ENCODE measurements at places on chromosomes 12 and 14.

- DNase-seq: no peak
Observed at GRCh38 chr12:25115677-25116076, 79.3 kb downstream of the DNAI7 start.

DNA sequence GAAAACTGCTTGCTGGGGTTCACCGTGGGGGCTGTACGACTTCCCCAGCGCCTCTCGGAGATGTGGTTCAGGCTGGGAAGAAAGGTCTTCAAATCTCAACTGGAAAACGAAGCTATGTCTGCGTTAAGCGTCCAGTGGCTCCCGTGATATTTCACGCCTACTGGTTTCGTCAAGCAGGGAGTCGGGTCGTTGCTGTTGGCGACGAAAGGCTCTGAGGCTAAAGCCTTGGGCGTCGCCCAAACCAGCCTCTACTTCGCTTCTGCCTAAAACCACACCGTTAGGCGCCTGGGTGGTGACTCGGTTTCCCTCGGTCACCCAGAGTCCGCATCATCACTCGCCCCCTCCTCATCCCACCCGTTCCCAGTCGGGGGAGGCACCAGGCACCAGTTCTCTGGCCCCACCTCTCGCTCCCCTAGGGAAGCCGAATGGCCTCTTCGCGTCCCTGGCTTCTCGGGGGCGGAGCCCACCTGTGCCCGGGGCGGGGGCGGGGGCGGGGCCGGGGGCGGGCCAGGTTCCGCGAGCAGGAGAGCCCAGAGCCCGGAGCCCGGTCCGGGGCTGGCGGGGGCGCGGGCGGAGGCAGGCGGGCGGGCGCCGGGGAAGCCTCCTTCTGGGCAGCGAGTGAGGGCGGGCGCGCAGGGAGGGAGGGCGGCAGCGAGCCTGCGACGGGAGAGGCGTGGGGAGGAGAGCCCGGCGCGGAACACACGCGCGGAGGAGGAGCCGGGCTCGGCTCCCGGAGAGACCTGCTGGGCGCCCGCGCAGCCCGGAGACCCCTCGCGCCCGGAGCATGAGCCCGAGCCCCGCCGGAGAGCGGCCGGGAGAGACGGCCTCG, at the start of gene B4GALNT3:
B4GALNT3 (plus strand) TSS at position 510 of the 829 bp plus-strand sequence. CDS start 438 bp downstream, outside the sequence.
- DNase-seq: peak; percentile 48

DNA sequence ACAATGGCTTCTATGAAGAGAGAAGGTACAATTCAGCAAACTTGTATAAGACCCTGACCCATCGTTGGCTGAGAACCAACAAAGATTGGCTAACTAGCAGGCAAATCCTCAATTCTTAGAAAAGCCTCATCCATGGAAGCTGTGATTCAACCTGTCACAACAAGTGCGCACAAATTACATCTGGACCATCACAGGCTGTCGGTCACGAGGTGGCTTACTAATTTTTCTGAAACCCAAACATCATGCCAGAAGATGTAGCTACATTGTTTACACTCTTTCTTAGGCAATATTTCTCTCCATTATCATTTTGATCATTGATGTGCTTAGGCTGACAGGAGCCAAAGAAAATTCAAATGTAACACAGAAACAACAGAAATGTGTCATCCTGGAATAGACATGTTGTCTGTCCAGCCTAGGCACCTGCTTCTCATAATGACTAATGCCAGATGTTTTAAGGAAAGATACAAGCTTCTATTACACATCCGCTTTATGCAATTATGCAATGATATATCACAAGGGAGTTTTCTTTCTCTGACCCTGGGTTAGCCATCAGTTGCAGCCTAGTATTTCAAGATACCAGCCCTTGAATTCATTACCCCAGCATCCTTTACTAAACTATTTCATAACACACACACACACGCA, 92.9 kb upstream of the DIO2 start:
- DNase-seq: no peak

GRCh38 chr12:46921048-46921763, 95.4 kb upstream of the SLC38A4 start:
- no peak for DNase-seq

DNA sequence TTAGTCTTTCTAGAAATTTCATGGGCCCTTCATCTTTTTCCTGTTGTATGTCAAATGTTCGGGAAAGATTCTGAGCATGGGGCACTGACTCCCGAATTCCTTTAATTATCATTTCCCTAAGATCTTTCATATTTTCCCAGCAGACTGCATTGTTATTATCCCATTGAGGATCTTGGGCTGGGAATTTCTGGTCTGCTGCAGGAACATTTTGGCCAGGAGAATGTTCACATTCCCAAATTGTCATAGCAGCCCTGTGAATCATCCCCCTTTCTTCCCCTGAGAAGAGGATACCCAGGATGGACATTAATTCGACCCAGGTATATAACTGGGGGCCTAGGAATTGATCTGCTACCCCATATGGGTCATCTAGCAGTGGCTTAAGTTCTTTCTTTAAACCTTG, 112.5 kb downstream of the RIN3 start:
- DNase-seq: no peak

DNA sequence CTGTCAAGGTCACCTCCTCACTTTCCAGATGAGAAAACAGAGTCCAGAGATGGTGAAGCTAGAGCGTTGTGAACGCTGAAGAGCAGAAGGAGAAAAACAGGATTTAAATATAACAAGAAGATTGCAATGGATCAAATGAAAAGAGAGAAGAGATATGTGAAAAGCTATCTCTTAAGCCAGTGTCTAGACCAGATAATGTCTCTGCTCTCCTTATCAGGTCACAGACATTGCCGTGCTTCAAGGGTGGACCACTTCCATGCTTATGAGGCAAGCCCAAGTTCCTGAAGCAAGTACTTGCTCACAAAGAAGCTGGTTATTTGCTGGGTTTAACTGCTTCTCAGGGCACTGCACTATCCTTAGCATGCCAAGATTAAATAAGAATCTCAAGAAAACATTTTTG, 31.6 kb upstream of the FRS2 start:
- no peak for DNase-seq

- DNase-seq: peak; percentile 26
Observed at GRCh38 chr12:106282457-106283097, 20.0 kb upstream of the TCP11L2 start.

- no peak for DNase-seq
Observed at GRCh38 chr12:43749016-43749415, 9.6 kb downstream of the PUS7L start.

DNA sequence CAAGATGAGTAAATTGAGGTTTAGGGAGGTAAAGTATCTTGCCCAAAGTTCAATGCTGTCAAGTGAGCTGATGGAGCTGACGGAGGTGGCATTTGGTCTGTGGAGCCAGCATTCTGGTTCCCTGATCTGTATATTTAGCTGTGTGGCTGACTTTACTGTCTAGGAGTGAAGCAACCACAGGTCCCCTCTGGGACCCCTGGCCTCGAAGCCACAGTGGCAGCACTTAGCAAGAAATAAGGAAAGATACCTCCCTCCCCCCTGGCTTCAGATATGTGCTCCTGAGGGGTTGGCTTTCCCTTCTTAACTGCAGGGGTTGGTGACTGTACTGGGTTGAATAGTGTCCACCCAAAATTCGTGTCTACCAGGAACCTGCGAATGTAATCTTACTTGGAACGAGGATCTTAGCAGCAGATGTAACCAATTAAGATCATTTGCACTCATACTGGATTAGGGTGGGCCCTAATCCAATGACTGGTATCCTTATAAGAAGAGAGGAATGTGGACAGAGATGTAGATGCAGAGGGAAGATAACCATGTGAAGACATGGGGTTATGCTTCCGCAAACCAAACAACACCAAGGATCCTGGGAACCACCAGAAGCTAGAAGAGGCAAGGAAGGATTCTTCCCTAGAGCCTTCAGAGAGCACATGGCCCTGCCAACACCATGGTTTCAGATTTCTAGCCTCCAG, 2.0 kb upstream of the ACVR1B start:
- DNase-seq: no peak

DNA sequence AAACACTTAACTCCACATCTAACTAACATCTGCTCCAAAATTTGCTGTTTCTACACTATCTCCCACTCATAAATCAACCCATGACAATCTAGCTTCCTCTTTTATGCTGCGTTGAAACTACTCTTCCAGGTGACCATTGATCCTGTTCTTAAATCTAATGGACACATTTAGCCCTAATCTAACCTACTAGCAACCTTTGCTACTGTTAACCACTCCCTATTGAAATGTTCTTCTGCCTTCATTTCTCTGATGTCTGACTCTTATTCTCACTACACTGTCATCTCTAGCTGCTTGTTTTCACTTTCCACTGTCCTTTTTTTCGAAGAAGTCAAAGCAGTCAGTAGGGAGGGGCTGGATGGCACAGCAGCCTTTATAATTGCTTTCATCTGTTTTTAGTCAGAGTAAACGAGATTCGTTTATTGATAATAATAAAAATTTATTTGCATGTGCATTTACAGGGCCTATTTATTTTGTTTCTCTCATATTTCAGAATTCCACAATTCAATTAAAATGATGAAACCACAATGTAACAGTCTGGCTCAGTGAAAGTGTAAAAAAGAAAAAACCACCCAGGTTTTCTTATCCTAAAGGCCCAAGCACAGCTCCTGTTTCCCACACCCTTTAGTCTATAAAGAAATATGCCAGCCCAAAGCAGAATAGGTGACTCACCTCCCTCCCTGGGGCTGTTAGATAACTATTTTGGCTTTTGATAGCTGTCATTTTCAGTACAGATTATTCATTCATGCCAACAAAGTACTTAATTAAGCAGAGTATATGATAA, 44.9 kb downstream of the ATP2B1 start:
- DNase-seq: no peak

DNA sequence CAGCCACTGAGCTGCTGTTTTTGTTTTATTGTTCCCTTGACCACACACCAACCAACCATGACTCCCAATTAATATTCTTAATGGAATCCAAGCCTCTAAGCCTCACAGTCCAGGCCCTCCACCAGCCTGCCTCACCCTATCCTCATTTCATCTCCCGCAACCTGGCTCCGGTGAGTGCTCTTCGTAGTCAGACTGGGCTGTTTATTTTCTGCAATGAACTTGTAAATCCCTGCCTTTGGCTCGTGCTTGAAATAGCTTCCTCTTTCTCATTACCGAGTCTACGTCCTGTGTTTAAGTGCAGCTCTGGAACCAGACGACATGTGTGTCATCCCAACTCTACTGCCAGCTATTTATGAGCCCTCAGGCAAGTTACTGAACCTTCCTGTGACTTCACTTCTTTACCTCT, 12.4 kb upstream of the ETFBKMT start:
- no peak for DNase-seq

DNA sequence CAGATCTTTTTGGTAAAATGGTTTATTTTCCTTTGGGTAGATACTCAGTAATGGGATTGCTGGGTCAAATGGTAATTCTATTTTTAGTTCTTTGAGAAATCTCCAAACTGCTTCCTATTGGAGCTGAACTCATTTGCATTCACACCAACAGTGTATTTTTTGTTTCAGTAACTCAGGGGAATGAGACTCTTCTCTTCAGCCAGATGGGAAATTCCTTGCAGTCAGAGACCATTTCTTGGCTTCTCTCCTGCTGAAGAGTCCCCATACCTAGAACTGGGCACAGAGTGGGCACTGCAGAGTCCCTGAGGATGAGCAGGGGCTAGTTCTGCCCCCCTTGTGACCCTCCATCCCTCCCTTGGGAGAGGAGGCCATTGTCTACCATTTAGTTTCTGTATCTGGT, 10.8 kb downstream of the SDSL start:
- DNase-seq: no peak

GRCh38 chr12:43516045-43516444, 36.0 kb downstream of the ADAMTS20 start:
- no peak for DNase-seq

DNA sequence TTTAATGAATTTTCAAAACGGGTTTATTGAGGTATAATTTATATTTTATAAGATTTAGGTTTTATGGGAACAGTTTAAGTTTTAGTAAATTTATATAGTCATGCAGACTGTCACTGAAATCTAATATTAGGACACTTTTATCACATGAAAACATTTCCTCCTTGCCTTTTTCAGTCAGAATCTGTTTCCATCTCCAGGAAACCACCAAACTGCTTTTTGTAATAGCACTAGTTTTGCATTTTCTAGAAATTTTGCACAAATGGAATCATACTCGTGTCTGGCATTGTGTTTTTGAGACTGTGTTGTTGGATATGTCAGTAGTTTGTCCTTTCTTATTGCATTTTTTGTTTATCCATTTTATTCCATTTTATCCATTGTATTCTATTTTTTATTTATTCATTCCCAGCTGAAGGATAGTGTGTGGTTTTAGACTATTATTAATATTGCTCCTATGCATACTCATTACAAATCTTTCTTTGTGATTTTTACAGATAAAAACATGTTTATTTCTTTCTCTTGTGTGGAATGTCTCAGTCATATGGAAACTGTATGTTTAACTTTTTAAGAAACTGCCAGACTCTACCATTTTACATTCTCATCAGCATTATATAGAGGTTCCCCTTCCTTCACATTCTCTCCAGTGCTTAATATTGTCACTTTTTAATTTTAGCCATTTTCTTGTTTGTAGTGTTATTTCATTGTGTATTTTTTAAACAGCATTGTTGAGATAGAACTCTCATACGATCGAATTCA, 26.5 kb downstream of the PALS1 start:
- DNase-seq: no peak

- DNase-seq: no peak
Observed at GRCh38 chr12:26279091-26279490, 83.7 kb downstream of the SSPN start.

- DNase-seq: no peak
Observed at GRCh38 chr12:68246350-68246749, 7.1 kb downstream of the IL22 start.
